ENCODE measurements at places on chromosomes 5 and 9.

DNA sequence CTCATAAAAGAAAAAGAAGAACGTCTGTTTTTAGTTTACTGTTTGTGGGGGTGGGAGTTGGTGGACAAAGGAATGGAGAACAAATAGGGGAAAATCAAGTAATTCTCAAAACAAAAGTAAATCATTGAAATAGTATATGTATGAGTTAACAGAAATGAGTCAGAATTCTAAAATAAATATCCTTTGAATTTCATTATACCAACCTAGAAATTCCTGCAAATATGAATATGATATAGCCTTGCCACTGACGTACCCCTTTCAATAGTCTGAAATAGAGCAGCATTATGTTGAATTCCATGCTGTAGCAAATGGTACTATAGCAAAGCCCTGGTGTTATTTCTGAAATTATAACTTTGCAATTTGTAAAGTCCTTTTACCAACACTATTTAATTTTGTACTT, 29.6 kb upstream of the DTWD2 start:
- no peak for DNase-seq

- DNase-seq: no peak
Measured at GRCh38 chr5:95262933-95263660, 21.8 kb downstream of the MCTP1 start.

DNA sequence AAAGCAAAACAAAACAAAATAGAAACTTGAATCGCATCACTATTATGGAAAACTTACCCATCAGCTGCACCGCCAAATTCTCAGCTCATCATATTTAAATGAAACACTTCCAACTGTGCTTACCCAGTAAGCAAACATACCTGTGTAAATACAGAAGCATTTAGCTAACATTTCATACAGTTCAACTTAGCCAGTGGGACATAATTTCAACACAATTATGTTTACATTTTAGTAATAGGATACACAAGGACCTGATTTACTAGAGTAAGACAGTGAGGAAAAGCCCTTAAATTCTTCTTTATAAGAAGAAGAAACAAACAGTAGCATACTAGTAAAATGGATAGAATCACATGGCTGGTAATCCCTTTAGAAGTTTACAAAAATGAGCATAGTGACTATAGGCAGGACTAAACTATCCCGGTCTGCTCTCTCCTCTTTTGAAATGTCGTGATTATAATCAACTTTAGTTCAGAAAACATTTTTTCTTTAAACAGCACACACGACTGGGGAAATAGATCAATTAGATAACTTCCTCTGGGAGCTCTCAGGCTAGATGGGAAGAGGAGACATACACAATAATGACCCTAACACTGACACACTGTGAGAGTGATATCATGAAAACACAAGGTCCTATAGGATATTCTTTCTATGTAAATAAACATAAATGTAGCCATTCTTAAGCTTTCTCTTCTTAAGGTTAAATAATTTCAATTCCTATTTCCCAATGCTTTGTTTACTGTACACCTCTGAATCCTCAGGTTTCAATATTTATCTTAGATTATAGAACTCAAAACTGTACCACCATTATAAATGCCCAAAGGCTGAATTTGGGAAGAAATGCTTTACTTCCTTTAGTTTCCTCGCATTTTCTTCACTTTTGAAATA, 15.9 kb upstream of the CDC20B start:
- DNase-seq: no peak

- DNase-seq: peak; percentile 2
Measured at GRCh38 chr5:73693573-73694061, 67.6 kb downstream of the ARHGEF28 start.

DNA sequence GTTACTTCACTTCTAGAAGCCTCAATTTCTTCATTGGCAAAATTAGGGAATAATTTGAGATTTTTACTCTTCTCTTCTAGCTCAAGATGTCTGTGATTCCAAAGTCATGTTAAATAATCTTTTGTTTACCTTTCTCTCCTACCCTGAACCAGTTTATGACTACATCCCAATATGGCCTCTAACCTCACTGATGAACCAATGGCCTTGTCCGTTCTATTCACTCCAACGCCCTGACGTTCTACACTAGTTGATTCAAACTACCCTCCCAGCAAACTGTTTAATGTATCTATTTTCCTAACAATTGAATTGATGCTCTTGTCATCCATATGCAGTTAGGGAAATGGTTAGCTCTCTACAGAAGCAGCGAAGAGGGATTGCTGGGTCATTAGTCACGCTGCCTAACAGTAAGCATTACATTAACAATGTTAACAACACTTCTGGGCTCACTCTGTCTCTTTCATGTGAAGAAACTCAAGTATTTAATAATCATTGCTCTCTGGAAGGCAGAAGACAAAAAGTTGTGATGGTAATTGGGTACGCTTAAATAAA, 38.0 kb downstream of the RAPGEF1 start:
- no peak for DNase-seq

GRCh38 chr9:98627296-98627695, 81.4 kb downstream of the GABBR2 start:
- no peak for DNase-seq

- DNase-seq: no peak
Measured at GRCh38 chr5:76952795-76953536, at the start of gene CRHBP. Gene CRHBP (plus strand): TSS chr5:76953045. CDS start chr5:76953135, 90 bp downstream.

DNA sequence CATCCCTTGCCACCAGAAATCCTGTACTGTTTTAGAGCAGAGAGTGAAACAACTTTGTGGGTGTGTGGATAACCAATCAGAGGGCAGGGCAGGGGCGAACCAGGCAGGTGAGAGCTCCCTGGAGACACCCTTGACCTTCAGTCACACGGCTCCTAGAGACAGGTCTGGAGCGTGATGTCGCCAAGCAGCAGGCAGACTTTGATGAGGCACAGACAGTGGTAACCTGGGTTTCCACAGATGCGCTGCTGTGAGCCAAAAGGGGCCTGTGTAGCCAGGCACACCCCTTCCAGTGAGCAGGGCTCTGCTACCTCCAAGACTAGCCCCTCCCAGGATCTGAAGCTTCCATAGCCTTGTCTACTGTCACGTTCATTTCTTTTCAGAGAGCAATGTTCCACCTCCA, 317.8 kb upstream of the ADCY2 start:
- DNase-seq: no peak
